ENCODE measurements at places on chromosomes 4 and X.

DNA sequence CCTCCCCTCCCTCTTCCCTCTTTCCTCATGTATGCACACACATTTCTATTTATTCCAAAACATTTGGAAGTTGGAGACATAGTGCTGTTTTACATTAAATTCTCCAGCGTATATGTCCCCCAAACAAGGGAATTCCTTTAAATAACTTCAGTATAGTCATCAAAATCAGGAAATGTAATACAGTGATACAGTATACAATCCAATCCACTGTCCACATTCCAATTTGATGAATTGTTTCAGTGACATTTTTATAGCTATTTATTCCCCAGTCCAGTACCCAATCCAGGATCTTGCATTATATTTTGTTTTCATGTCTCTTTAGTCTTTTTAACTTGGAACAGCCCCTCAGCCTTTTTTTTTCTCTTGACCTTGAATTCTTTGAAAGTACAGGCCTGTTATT is 233.0 kb downstream of the DKK2 start:
- no peak for DNase-seq

DNA sequence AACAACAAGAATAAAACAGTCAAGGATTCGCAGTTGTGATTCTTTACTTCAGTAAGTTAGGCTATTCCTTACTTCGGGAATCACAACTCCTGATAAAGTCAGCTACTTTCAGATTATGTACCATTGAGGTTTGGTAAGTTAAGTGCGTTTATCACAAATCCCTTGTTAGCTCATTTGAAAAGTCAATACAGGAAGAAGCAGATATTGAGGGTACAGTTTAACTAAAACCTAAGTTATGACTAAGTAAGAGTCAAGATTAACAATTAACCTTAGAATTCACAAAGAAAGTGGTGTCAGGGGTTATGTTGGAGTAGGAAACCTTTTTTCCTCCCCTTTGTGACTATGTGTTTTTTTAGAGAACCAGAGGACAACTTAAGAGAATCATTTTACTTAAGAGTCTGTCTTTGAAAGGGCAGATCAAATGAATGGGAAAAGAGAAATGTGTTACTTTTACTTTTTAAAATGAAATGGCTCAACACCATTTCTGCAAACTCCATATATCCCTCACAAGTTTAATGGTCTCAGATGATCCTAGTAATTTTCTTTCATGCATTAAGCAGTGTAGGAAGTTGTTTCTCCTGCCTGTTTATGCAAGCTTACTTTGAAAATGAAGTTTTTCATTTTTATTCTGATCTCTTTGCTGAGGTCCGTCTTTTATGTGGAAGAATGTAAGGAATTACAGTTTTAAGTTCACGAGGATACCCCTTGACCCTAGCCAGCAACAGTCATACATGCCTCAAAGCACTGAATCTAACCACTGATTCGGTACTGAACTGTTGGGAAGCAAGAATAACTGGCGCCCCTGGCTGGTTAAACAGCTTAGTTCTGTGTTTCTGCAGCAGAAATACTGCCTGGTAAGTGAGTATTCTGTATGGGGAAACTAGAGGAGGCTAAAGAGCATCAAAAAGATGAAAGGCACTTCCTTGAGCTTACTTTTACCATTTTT is 211.7 kb downstream of the SLC4A4 start:
- no peak for DNase-seq

DNA sequence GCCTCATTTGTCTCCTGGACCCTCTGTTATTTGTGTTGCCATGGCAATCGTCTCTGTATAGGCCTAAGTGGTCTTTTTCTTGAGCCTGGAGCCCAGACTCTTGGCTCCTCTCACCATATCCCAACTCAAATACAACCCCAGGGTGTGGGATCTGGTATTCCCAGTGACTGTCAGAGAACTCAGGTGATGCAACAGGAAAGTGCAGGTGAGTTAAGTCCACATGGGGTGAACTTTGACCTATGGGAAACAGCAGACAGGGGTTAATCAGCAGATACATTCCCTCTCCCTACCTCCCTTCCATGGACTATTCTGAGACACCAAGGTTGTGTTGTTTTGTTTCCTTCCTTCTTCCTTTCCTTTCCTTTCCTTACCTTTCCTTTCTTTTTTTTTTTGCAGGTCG is 130.9 kb upstream of the RPS6KA3 start:
- DNase-seq = no peak

DNA sequence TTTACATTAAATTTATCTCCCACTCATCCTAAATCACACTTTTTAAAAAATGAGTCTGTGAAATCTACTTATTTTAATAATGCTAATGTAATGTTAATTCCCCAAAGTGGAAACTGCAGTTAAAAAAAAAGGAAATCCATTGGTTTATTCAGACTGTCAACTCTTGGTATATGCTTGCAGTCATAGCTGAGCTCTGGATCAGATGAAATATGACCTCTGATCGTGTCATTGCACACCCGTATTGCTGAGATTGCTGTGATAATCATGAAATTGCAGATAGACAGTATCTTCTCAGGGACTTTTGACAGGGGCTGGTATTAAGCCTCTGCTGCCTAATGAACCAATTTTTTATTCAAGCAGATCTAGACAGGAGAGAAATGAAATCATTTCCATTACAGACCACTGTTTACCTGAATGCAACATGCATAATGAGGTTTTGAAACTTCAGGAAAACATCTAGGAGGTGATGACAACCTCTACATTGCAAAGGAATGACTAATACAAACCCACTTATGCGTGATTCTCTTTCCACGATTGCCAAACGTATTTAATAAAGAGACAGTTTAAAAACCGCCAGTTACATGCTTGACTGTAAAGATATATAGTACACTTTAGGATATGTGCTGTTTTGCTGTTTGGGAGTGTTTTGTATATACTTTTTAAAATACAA is 138.3 kb upstream of the PUDP start:
- DNase-seq = no peak

DNA sequence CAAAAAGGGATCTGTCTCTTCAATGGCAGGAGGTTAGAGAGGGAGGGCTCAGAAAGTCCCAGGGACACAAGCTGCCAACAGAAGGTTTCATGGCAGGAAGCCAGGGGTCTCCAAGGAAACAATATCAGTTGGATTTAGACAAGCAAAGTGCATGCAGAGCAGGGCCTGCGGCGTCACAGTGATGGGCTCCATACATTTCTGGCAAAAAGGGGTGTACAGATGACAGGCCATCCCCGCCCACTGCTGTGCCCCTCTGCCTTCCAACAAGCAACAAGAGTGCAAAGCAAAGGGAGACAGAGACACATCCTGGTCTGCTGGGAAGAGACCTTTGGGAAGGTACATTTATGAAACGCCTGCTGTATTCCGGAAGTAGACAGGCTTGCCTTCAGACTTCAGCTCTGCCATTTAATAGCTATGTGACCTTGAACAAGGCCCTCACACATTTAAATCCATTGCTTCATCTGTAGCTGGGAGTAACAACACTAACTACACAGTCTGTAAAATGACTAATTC is 121.2 kb downstream of the AFAP1 start:
- no peak for DNase-seq

DNA sequence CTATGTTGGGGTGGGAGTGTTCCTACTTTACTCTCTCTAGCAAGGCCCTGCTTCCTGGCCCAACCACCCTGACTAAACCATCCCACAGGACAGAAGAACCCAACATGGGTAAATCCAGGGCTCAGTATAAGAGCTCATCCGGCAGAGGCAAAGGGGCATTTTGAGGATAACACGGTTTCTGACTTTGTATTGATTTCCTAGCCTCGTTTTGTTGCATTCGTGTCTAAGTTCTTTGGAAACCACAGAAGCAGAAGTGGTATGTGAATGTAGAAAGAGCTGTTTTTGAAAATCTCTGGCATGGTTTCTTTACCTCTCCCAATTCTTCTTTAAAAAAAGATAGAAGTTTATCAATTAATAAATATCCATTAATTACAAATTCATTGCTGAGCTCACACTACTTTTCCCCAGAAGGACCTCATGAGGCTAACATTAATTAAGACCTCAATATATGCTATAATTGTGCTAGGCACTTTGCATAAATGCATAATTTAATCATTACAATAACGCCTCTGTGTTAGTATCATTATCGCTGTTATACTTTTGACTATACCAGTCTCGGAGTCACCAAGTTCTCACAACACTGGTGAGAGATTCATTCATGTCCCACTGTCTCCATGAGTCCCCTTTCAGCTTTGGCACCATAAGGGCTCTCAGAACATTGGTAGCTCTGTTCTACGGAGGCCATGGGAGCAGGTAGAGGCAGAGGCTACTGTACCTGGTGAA is 5.8 kb upstream of the CLNK start:
- DNase-seq = no peak

GRCh38 chrX:21174439-21174838 is 199.8 kb upstream of the CNKSR2 start:
- no peak for DNase-seq

DNA sequence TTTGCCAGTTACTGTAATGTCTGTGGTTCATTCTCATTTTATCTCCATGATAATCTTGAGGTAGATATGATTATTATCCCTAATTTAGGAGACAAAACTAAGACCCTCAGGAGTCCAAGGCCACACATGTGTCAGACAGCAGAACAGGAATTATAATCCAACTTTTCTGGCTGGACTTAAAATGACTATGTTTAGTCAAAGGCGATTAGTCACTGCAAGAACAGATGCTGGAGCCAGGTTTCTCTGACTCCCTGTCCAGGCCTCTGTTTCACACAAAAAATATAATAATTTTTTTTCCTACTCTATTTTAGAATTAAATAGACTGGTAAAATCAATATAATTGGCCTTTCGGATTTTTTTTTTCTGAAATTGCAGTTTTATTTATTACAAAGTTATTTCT is 56.7 kb upstream of the TMEM131L start:
- no peak for DNase-seq

DNA sequence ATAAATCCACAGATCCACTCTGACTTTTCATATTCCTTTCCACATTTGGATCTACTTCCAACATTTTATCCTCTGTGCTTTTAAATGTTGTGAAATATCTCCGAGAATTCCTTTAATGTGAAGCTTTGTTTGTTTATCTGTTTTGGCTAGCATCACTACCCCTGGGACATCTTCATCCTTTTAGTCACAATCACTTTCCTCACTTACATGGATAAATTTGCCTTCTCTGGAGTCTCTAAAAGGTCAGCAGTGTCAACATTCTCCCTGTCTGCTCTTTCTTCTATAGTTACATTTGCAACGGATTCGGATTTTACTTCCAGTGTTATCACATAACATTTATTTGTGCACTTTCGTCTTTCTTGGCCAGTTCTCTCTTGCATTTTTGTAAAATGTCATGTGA is 34.2 kb upstream of the LRAT start:
- no peak for DNase-seq

DNA sequence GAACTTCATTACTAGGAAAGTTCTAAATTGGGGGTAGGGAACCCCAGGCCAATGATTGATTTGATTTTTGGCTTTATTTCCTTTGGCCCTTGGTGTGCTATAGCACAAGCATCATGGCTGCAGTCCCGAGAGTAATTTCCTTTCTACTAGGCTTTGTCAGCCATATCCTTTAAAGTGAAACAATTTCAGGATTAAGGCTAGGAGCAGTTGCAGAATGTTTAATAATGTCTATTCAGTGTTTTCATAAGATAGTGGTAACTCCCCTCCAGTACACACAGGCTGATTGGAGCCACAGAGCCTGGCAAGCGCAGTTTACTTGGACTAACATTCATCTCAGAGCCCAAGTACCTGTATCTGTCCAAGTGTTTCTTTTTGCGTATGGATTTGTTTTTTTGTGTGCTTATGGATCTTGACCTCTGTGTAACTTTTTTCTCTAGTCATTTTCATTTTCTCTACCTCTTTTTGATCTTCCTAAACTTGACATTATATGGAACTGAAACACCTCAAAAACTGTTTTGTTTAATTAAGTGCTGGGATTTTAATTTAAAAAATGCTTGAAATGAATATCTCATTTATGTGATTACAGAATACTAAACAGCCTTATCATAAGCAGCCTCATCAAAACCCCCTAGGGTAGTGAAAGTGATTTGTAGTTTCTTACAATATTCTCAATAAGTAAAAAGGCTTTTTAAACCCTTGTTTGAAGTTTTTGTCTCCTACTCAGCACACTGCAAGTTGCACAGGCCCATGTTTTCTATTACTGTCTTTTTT is 7.5 kb downstream of the STIM2 start:
- no peak for DNase-seq

DNA sequence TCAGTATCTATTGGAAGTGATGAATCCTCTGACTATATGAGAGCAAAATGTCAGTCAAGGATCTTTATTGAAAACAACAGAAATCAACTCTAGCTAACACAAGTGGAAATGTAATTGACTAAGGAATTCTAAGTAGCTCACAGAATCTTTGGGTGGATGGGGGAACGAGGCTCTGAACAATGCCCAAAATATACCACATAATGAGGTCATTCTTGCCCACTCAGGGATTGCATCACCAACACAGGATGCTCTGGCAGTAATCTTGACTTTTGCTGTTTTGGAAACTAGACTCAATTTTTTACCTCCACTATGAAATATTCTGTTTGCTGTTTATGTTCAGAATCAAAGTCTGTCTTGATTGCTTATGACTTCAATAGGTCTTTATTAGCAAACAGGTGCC is 127.4 kb upstream of the UNC5C start:
- DNase-seq = no peak

GRCh38 chr4:37767546-37767945 is 58.9 kb upstream of the PGM2 start:
- DNase-seq = no peak

DNA sequence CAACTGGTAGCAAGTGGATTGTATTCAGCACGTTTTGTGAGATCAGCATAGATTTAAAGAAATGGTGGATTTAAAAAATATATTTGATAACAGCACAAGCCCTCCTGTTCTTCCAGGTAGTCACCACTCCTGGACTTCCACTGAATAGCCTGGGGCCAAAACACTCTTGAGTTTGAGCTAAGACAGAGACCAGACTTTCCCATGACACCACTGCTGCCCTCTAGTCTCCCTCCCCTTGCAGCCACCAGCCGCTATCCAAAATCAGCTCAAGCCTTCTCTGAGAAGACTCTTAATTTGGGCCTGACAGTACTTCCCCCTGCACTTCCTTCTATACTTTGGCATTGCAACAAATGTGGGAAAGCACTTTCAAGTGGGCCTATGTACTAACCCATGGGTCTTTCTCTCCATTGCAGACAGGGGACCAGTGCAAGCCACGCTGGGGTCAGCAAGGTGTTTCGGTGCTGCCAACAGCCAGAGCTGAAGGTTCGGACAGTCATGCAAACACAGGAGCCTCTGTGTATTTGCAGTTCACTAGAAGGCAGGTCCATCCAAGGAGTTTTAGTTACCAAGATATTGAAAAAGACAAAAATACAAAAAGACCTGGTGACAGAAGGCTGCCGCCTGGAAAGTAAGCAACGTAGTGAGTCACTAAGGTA is 40.5 kb upstream of the KLHL13 start:
- DNase-seq = no peak

GRCh38 chr4:151888367-151888866 is 127.6 kb upstream of the GATB start:
- no peak for DNase-seq

GRCh38 chrX:66046612-66047235 is 6.8 kb upstream of the VSIG4 start:
- no peak for DNase-seq

GRCh38 chrX:31847773-31848172 is 775.9 kb upstream of the FTHL17 start:
- no peak for DNase-seq

Measured in stimulated activated CD8-positive, alpha-beta memory T cell treated with anti-CD3 and anti-CD28 coated beads, Interleukin-7, amount 100 ng/mL, for 24 hours (primary cell).